ENCODE measurements at places on chromosomes 7 and 10. TPM values are rescaled to one million over a fixed set of nuclear protein-coding genes. Genes with fewer than 3 reads are reported as not detected.

DNA sequence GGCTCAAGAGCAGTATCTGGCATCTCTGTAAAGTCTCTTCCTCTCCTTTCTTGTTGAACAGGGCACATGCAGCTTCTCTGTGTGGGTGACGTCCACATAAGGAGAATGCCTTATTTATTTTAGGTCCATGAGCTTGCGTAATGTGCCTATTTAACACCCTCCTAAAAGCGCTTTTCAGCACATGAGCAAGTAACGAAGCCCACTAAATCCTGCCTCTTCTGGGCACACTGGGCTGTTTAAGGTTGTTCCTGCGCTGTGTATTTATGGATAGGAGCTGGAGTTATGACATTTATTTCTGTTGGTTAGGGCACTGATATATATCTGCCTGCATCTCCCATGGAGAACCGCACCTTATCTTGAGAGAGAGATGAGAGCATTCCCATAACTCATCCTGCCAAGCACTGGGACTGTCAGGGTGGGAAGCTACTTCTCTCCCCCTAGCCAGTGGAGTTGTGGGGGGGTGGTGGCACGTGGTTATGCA, 76.1 kb downstream of the LRRC4 start:
- no peak for DNase-seq

- DNase-seq, result no peak
Measured at GRCh38 chr10:31101123-31101522, 69.5 kb upstream of the ZNF438 start.

Gene ADARB2
- polyA plus RNA-seq, result 0.62 TPM

DNA sequence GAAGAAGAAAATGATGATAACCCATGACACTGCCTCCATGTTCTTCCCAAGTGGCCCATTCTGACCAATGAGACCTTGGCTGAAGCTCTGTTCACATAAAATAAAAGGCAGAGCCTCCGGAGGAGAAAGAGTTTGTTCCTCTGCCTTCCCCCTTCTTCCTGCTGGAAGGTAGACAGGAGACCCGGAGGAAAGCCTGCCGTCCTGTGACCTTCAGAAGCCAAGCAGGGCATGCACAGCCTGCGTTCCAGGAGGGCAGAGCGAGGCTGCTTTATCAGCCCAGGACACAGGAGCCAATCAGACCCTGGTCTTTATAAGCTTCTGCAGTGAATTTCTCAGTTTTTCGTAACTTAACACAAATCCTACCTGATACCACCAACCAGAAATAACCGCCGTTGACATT, 8.6 kb upstream of the GRID1 start:
- DNase-seq, result no peak

DNA sequence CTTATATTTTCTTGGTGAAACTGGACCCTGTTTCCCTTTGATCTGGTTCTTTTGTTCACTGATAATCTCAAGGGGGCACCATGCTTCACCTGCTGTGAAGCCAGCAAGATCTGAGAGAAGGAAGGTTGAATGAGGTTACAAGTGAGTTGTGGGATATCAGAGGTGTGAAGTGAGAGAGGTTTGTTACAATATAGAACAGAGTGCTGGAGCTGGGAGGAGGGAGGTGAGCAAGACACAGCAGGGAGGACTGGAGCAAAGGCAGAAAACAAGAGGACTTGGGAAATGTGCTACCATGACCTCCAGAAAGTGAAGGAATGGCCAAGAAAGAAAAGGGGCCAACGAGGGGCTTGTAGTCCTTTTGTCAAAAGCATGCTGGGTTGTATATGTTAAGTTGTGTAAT, 156.6 kb downstream of the LRMDA start:
- DNase-seq, result no peak

DNA sequence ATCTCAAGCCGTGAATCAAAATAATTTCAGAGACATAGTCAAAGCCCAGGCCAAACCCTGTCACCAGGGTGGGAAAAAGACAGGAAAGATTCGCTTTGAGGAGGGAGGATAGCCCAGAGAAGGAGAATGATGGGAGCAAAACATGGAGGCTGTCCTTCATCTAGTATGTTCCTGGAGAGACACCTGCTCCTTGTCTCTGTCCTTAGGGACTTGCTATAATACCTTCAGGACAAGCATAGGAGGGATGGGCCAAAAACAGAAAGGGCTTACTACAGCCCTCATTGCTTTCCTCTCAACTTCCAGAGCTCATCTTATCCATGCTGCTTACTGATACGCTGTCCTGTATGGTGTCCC, 593.7 kb downstream of the LRMDA start:
- no peak for DNase-seq

GRCh38 chr10:104577861-104578521, 63.1 kb upstream of the SORCS3 start:
- DNase-seq, result no peak

Data from renal pelvis (tissue), 12 donors.